ENCODE measurements at places on chromosomes 2 and 18.

- no peak for DNase-seq
Measured at GRCh38 chr2:219356834-219357233, 24.3 kb upstream of the RESP18 start.

DNA sequence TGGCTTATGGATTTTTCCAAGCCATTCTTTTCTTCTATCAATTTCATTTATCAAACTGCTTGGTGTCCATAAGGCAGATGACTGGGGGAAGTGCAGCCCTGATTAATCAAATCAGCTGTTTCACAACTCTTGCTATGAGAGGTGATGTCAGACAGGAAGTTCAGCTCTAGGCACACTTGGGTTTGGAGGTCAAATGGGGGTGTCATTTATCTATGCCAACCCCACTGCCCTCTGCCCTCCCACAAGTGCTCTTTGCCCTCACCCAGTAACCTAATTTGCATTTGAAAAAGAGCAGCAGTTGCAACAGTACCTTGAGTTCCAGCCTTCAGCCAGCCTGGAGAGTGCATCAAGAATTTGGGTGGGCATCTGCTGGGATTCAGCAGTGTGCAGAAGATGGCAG is 431.3 kb upstream of the SPRED2 start:
- DNase-seq, result no peak

DNA sequence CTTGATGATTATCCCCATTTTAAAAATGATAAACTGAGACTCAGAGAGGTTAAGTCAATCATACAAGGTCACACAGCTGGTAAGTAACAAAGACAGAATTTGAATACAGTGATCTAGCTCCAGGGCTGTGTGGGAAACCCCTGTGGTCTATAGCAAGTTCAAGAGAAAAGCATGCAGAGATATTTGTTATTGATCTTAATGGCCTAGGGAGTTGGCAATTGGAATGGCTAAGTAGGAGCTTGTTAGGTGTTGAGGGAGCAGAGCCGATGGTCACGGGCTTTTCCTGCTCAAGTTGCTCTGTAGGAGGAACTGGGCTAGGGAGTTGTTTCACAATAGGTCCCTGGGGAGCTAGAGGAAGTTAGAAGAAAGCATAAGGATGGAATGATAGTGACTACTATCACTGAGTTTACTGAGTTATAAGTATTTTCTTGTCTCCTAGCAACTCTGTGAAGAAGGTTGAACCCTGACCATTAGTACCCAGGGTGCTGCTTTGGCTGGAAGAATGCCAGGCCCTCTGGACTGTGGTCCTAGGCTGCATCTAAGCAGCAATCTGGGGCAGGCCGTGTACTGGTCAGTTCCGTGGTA is 30.0 kb downstream of the RNF125 start:
- DNase-seq, result no peak

DNA sequence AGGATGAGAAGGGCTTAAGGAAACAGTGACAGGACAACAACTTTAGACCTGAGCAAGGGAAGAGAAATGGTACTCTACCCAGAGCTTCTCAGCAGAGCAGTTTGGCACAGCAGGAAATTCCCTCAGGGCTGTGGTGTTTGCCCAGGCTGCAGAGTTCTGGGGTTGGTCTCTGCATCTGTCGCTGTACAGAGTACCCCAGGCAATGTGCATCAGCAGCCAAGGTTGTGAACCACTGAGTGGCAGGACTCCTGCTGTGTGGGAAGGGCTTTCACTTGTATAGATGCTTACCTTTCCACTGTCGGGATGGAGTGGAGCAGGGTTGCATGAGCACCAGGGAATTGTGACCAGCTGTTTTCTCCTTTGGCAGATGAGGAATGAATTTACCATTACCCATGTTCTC is 21.2 kb downstream of the STAMBP start:
- no peak for DNase-seq

DNA sequence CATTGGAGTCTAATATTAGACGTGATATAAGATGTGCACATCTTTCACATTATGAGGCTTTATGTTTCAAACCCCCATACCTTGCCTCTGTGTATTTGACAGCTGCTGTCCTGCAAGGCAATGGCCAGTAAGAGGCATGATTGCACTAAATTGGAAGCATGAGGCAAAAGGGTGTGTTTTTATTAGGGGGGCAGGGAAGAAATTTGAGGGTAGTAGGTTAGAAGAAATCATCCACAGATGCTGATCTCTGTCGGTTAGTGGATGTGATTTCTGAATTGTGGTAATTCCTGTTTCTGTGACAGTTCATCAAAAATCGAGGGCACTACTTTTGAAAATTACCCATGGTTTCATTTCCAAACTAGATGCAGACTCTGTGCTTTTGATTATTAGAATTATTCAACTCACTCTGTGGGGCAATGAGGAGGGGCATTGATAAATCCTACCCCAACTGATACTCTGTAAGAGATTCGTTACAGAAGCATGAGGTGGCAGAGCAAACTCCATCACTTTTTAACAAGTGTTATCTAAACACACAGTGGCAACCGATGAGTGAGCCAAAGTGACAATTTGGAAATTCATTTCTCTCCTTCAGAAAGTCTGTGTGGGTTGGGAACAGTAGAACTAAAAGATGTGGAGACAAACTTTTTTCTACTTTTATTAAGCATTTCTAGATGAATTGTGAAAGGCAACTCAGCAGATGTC is 453.0 kb downstream of the ARHGAP15 start:
- no peak for DNase-seq

DNA sequence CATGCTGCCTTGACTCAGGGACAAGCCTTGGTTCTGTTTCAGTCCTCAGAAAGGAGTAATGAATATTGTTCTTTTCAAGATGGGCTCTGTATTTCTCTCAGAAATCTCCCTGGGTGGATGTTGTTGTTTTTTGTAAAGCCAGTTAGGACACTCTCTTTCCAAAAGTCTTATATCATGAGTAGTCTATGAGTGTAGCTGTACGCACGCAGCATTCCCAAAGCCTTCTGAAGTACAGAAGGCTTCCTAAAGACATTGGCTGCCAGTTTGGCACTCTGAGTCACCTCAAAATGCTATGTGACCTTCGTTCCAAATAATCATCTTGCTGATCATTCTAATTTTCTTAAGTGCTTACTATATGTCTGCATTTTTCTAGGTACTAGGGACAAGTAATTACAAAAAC is 16.7 kb upstream of the GTF2A1L start:
- no peak for DNase-seq

DNA sequence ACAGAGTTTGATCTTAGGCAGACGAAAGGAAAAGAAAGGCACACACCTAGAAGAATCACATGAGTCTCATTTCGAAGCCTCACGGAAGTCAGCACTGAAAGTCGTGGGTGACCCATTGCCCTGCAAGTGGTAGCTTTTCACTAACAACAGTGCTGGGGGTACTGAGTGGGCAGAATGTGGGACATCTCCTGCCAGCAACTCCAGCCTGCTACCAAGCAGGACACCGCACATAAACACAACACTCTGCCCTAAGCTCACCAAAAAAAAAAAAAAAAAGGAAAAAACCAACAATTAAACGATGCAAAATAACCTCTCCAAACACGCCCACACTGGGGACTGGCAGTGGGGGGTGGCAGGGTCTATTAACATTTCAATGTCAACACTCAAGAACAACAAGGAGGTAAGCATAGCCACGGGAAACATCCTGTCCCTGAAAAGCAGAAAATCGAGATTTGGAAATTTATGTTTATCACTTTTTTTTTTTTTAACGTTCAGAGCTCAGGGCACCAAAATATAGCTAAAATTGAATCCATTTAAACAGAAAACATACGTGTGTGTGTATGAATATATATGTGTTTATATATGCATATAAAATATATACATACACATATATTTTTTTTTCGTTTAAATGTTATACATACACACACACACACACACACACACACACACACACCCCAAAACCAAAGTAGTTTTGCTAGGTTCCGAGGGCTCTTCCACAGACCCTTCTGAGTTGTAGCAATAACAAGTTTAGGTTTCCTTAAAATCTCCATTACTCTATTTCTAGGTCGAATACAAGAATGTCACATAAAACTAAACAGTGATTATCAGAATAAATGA is 2.2 kb downstream of the INO80D start:
- no peak for DNase-seq

- DNase-seq, result no peak
Measured at GRCh38 chr18:51195451-51196117, 1.9 kb downstream of the MEX3C start.

DNA sequence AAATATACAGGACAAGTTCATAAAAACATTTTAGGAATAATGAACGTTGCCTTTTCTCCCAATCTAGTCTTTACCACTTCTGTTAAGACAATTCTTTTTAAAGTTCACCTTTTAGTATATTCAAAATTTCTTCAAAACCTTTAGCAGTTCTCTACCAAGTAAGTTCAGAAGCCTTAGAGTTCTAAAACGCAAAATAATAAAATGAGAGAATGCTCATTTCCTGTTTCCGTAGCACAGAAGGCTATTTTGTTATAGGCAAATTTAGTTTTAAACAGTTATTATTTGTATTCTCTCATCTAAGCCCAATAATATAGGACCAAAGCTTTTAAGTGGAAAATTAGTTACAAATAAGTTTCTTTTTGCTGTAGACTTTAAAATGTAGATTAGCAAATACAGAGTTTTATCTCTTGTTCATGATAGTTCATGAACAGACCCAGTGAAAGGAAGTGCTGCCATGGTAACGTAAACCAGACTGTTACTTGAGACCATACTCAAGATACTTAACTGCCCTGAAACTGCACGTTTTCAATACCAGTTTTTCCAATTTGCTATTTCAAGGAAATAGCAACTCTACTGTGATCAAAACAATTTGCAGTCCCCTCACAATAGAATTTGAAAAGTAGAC is 173.1 kb upstream of the STON1 start:
- no peak for DNase-seq

GRCh38 chr2:151178207-151178606 is 83.5 kb downstream of the RBM43 start:
- no peak for DNase-seq

DNA sequence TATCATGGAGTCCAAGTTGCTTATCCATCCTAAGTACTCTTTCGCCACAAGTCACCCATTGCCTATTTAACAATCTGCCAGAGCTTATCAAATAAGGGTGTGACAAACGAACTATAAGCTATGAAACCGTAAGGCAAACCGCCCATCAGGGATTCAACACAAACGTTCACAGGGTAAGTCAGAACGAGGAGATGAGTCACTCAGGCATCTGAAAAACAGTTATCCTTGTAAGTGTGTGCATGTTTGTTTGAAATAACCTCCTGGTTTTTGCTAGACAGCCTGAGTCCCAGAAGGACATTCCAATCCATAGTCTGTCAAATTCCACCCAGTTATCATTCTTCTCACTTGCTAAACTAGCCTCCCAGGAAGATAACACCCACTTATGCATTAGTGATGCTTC is 299.1 kb downstream of the PAX3 start:
- no peak for DNase-seq

GRCh38 chr2:9212661-9213411 is 6.2 kb downstream of the ASAP2 start:
- DNase-seq, result no peak

DNA sequence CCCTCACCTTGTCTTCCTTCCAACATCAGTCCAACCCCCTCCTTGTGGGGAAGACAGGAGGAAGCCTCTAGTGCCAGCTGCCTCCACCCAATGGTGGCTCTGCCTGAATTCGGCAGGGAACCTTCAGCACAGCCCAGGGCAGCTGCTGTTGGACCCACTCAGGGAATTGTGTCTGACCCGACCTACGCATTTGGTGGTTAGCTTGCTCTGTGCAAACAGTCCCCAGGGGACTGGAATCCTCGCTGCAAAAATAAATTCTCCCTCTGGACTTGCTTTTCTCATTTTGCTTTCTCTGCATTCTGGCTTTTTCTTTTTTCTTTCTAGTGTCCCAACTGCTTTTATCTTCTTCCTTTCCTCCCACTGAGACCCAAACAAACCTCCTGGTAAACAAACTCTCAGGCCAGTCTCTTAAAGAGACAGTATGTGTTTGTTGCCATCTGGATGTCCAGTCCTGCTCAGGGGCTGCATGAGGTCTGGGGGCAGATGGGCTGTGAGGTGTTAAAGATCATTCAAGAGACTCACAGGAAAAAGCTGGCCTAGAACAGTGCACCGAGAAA is 137.7 kb upstream of the HAAO start:
- DNase-seq, result no peak

GRCh38 chr2:33786881-33787280 is 187.8 kb upstream of the FAM98A start:
- DNase-seq, result no peak

GRCh38 chr18:57210107-57210715 is 63.3 kb downstream of the BOD1L2 start:
- DNase-seq, result no peak

- DNase-seq, result no peak
Measured at GRCh38 chr2:98698896-98699295, 32.0 kb downstream of the MGAT4A start.

GRCh38 chr2:111200333-111200881 is 79.7 kb downstream of the BCL2L11 start:
- DNase-seq, result no peak

DNA sequence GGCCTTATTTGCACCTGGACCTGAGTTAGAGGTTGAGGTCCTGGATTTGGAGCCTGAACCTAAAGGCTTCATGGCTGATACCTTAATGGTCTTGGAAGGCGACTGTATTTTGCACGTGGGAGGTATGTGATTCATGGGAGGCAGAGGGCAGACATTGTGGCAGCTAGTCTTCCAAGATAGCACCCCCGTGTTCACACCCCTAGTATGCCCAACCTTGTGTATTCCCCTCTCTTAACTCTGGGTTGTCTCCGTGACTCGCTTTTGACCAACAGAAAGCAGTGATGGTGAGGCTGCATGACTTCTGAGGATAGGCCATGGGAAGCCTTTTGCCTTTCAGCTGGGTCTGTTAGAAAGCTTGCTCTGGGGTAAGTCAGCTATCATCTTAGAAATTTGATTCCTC is 45.8 kb upstream of the HAAO start:
- DNase-seq, result no peak

- DNase-seq, result no peak
Measured at GRCh38 chr18:65016631-65017371, 734.0 kb upstream of the CDH7 start.

- DNase-seq, result no peak
Measured at GRCh38 chr2:48049371-48049770, 143.1 kb upstream of the FBXO11 start.

GRCh38 chr2:183963609-183964008 is 634.7 kb upstream of the ZNF804A start:
- no peak for DNase-seq

DNA sequence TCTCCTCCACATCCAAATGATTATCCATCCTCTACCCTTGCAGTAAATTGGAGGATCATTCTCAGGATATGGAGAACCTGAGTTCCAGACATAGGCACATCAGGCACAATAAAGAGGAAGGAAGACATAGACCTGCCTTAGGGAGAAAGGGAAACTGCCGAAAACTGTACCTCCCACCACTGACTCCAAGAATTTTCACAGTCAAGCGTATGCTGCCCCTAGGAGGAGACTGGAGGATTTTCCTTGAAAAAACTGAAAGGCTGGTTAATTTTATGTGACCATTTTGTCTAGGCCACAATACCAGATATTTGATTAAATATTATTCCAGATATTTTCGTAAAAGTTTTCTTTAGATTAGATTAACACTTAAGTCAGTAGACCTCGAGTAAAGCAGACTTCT is 638.5 kb upstream of the PKDCC start:
- DNase-seq, result no peak

DNA sequence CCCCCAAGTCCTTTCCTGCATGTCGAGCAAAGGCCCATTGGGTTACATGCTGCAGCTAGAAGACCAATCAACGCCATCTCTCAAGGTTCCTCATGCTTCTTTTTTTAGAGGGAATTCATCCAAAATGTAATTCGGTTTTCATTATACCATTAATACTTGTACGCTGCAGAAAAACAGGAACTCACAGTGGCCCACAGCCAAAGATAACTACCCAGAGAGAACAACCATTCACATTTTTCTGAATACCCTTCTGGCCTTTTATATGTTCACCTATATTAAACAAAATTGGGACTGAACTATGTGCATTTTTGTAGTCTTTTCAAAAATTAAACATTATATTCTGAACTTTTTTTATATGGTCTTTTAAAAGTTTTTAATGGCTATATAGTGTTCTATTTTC is 25.8 kb downstream of the FARP2 start:
- DNase-seq, result no peak
